DMS 273 treated with DMSO at 0.1 percent for 48 hours (cell line): ENCODE measurements at places on chromosomes 16 and 17.

DNA sequence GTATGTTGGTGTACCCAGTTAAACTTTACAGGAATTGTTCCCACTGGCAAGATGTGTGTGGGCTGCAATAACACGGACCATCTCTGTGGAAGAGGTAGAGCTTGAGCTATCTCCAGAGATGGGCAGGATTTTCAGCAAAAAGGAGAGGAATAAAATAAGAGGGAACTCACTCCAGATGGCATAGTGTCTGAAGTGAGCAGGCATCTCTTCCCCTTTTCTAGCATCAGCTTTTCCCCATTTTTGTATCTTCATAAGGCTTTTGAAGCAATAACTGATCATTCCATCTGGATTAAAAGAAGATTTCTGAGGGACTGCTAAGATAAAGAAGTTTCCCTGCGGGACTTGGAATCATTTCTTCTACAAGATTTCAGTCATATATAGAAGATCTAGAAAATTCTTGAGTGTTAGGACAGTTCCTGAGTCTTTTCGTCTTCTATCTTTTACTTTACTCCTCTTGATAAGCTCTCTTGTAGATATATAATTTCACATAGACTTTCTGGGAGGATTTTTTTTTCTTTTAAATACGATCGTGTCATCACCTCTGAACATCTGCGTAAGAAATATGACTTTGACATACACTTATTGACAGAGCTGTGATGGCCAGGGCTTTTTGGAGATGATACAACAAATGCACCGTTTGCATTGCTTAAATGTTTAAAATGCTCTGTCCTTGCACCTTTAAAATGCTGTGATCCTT, 2.1 kb downstream of the CPD start:
- DNase-seq: no peak

GRCh38 chr16:89560378-89561141, at the start of gene RPL13:
Gene RPL13, plus strand, starts transcription at chr16:89560682. Its CDS starts 278 bp downstream, at chr16:89560960.
- DNase-seq: peak; percentile 89

DNA sequence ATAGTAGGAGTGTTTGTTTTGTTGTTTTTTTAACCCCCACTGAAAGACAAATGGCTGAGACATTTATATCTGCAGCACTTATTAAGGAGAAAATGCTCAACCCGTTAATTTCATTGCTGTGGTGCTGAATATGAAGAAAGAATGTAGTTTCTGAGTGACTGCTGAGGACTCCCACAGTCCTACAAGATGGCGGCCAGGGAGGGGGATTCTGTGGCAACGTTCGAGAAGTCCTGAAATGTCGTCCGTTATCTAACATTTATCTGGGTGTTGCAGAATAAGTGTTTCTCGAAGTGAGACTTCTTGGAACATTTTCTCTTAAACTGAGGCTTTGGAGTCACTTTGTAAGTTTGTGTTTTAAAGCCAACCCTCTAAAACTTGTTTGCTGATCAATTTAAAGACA, 530.4 kb downstream of the XYLT1 start:
- DNase-seq: no peak

- DNase-seq: no peak
These were observed 517.0 kb downstream of the KIF2B start for GRCh38 chr17:54339731-54340130.

- DNase-seq: no peak
These were observed 9.6 kb downstream of the LLGL2 start for GRCh38 chr17:75535119-75535537.

DNA sequence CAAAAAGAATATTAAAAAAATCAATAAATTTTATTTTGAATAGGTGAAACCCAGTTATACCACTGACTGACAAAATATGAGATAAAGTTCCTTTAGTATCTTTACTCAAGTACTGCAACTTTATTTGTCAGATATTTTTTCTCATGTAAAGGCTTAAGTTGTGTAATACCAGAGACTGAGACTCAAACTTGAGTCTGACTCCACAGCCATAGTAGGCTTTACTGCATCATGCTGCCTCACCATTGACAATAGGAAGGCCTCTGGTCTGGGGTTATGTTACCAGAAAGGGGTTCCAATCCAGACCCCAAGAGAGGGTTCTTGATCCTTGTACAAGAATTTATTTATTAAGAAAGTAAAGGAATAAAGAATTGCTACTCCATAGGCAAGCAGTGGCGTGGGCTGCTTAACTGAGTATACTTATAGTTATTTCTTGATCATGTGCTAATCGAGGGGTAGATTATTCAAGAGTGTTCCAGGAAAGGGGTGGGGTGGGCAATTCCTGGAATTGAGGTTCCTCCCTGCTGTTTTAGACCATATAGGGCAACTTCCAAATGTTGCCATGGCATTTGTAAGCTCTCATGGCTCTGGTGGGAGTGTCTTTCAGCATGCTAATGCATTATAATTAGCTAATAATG, 187.4 kb upstream of the WSB1 start:
- no peak for DNase-seq

GRCh38 chr16:89599451-89599858, 14.0 kb upstream of the DPEP1 start:
- peak; percentile 14 for DNase-seq
